Fibroblast of skin of left quadriceps (primary cell): ENCODE measurements at places on chromosomes 16 and 17.
A peak's percentile ranks its signal among the peaks of the same experiment; 100 is the strongest.

GRCh38 chr17:14731591-14731990 is 430.7 kb downstream of the HS3ST3B1 start:
- DNase-seq, result no peak

DNA sequence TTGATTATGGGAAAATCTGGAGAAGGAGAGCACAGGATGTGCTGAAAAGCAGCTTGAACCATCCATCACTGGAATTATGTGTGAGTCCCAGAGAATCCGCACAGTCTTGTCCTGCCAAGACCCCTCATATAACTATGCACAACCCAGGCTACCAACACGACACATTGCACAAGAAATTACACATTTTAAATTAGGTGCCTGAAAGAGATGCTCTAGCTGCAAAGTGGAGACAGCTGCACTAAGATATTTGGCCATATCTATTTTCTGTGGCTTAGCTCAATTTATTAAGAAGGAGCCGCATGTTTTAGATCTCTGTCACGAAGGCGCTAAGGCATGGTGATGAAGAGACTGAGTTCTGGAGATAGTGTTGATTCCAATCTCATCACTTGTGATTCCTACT is 1308.4 kb downstream of the CDH8 start:
- peak; percentile 23 for DNase-seq

GRCh38 chr17:80481284-80482057 is 5.1 kb upstream of the NPTX1 start:
- DNase-seq, result no peak

DNA sequence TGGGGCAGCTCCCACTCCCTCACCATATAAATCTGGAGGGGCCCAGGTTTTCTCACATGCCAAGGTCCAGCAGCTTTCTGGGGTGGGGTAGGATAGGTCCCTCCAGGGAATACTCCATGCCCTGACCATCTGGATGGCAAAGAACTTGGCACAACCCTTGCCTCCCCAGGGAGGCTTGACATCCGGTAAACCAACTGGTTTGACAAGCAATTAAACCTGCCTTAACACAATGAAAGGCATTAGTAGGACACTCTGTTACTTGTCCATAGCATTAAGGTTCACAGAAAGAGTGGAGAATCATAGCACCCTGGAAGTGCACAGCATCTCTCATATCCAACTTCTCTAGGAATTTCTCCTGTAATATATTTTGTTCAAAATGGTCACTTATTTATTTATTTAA is 63.9 kb upstream of the MAF start:
- DNase-seq, result no peak

GRCh38 chr17:55466671-55467070 is 44.6 kb downstream of the SMIM36 start:
- no peak for DNase-seq

DNA sequence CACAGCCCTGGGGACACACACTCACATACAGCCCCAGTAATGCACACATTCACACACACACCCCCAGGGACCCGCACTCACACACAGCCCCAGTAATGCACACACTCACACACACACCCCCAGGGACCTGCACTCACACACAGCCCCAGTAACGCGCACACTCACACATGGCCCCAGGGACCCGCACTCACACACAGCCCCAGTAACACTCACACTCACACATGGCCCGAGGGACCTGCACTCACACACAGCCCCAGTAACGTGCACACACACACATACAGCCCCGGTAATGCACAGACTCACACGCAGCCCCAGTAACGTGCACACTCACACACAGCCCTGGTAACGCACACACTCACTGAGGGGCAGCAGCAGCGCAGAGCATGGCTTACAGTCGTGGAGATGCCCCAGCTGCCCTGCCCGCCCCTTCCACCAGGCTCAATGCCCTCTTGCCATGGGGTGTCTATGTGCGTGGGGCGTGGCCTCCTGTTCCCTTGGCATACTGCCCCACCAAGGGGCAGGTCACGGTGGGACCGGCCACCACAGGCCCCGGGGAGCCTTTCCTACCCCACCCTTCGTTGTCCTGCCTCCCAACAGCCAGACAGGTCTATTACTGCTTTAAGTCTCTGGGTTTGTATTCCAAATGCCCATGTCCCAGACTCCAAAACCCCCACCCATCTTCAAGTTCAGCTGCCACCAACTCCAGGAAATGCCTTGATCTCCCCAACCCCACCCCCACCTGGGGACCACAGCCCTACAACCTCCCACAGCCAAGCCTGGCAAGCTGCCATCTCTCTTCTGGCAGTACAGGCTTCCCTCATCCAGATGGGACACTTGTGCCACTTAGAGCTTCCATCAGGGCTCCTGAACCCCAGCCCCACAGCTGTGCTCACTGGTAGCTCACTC is 2.7 kb downstream of the CCDC102A start:
- DNase-seq, result no peak

GRCh38 chr17:64639516-64639915 is 22.6 kb downstream of the SMURF2 start:
- DNase-seq, result no peak

DNA sequence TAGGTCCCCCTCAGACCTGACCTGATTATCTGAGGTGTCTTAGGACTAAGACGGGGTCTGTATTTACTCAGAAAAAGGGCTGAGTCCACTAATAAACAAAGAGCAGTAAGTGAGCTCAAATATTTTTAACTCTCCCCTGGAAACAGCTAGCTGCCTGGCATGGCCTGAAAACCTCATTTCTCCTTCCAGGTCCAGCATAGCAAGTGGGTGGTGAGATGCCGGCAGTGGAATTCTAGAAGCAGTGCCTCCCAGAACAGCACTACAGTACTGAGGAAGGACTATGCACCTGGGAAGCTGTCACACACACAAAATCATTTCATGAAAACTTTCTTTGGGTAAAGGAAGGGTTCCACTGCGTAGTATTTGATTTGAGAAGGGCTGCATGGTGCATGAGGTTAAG is 29.5 kb upstream of the CFAP20 start:
- DNase-seq, result no peak

- DNase-seq, result no peak
Measured at GRCh38 chr16:85910854-85911247, 11.9 kb downstream of the IRF8 start.

DNA sequence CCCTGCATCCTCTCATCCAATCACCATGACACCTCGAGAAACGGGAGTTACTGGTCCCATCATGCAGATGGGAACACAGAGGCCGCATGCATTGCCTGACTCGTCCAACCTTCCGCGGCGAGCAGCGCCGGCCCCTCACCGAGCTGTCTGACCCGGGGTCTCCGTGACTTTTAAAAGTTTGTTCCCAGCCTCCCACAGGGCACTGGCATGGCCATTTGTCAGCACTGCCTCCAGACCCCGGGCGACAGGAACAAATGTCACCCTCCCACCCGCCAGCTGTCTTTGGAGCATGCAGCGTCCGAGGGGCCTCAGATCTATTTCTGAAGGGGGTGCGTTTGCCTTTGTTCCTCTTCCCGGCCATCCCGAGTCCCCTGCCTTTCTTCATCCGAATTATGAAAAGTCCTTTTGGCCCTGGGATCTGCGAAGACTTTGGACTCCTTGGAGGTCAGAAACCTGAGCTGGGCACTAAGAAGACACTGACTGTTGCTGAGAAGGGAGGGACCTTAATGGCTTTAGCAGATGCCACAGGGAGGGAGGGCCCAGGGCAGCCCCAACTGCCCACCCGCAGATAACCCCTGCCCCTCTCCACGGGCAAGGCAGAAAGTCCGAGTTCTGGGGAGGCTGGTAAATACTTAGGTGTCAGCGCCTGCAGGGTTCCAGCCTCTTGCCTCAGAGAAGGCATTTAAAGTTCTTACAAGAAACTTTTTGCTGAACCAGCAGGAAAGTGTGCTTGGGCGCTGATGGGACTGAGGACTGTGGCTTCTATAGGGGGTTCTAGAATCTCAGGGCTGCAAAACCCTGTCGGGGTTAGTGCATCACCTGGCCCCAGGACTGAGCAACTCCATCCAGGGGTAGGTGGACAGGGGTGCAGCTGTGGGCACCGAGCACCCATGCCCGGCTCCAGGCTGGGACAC is 348.1 kb downstream of the FOXL1 start:
- DNase-seq, result no peak

- DNase-seq, result peak; percentile 79
Measured at GRCh38 chr17:15409721-15410250, 57.6 kb downstream of the CDRT4 start.

DNA sequence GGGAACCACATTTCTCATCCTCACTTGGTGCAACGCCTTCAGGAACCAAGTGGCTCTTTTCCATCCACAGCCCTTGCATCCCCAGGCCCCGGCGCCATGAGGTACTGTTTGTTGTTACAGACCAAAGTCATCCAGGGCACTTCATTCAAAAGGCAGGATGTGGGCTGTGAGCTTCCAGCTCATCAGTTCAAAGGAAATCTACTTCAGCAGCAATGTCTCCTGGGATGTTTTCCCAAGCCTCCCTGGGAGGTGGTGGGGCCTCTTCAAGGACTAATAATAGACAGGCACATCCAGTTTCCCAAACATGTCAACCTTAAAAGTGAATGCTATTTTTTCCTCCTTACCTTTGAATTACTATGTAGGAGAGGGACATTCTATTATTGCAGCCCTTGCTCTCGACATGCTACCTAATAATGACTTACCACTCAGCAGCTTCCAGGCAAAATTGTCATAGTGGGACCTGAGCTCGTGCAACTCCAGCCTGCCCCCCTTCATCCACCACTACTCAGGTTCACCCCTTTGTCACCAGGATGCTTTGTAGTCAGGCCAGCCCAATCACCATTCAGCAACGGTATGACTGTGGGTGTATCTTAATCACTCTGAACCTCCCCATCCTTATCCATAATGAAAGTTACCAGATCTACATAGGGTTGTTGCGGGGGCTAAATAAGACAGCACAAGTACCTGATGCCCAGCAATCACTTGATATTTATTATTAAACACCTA is 1.7 kb upstream of the PRKCB start:
- no peak for DNase-seq

- DNase-seq, result peak; percentile 70
Measured at GRCh38 chr17:10243883-10244844, 45.8 kb upstream of the GAS7 start.

DNA sequence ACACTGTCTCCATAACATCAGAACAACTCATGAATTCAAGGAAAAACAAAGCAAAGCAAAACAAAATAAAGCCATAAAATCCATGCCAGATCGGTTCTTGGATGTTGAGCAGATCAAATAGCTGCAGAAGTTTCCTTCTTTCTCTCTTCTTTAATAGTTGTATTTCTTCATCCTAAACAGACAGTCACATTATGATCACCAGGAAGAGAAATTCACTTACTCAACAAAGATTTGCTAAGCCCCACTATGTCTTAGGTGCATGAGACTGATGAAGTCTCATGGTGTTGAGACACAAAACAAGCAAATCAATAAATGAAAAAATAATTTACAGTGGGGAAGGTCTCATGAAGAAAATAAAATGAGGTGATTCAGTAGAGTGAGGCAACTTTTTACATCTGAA is 72.8 kb downstream of the WIPI1 start:
- no peak for DNase-seq

DNA sequence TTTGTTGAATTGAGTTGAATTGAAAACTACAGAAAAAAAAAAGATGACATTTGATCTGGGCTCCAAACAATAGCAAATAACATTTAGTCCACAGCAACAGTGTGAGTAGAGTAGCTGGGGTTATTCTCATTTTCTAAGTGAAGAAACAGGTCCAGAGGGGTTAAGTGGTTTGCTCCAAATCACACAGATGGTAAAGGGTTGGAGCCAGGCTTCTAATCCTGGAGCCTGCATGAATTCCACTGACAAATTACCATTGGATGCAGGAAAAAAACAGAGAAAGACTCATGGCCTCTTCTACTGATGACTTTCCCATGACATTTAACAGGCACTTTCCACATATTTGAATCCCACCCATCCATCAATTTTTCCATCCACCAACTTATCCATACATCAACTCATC is 182.4 kb downstream of the HS3ST4 start:
- no peak for DNase-seq
